Osteoblast (primary cell): ENCODE measurements at places on chromosomes 12 and 14. TPM values are rescaled to one million over a fixed set of nuclear protein-coding genes. Genes with fewer than 3 reads are reported as not detected.

DNA sequence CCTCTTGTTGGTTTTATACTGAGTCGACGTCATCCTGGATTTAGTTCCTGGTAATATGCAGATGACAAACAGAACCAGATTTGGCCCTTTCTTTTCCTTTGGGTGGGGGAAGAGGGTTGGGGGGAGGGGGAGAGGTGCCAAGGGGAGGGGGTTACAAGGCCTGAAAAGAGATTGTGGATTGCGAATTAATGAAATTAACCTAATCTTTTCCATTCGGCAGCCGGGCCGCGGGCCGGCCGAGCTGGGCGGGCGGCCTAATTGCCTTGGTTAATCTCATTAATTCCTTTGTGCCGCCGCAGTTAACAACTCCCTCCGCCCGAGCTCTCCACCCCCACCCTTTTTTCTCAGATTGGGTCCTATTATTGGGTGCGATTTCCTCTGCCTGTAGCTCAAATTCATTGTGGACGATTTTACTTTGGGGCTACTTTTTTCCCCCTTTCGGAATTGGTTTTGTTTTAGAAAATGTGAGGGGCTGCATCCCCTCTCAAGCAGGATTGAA, 387 bp upstream of the GSC start:
- no peak for DNase-seq

Gene GALNT6
- 7.1 and 9.8 TPM in 2 replicates for total RNA-seq

GRCh38 chr12:20477672-20478071, 109.3 kb downstream of the PDE3A start:
- DNase-seq: no peak

Gene MARS1
- 171 and 187 TPM in 2 replicates for total RNA-seq

DNA sequence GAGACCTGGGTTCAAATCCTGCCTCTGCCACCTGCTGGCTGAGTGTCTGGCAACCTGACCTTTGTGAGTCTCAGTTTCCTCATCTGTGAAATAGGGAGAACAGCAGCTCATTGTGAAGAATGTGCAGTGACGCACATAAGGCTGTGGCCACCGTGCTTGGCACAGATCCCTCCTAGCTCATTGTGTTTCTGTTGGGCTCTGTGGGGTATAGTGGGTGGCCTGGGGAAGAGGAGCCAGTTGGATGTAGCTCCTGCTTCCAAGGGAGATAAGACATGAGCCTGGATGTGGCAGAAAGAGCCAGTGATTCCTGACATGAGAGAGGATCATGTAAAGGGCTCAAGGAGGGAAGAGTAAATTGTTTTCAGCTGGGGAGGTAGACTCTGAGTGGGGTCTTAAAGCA, 120.0 kb downstream of the ESRRB start:
- DNase-seq: no peak

Gene C14orf119
- total RNA-seq: 41.5 and 43.1 TPM in 2 replicates

Gene PLEKHD1
- under 0.01 TPM in 2 replicates for total RNA-seq

DNA sequence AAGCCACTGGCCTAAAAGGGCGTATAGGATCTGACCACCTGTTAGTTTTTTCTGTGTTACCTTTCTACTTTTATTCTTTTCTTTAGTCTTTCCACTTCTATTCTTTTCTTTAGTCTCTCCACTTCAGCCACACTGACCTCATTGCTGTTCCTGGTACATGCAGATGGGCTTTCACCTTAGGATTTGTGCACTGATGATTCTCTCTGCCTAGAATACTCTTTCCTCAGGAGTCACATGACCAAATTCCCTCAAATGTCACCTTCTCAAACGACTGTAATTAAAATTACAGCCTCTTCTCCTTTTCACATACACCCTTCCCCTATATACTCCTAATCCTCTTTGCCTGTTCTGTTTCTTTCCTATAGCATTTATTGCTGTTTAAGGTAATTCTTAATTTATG, 36.0 kb downstream of the GPHN start:
- DNase-seq: no peak

DNA sequence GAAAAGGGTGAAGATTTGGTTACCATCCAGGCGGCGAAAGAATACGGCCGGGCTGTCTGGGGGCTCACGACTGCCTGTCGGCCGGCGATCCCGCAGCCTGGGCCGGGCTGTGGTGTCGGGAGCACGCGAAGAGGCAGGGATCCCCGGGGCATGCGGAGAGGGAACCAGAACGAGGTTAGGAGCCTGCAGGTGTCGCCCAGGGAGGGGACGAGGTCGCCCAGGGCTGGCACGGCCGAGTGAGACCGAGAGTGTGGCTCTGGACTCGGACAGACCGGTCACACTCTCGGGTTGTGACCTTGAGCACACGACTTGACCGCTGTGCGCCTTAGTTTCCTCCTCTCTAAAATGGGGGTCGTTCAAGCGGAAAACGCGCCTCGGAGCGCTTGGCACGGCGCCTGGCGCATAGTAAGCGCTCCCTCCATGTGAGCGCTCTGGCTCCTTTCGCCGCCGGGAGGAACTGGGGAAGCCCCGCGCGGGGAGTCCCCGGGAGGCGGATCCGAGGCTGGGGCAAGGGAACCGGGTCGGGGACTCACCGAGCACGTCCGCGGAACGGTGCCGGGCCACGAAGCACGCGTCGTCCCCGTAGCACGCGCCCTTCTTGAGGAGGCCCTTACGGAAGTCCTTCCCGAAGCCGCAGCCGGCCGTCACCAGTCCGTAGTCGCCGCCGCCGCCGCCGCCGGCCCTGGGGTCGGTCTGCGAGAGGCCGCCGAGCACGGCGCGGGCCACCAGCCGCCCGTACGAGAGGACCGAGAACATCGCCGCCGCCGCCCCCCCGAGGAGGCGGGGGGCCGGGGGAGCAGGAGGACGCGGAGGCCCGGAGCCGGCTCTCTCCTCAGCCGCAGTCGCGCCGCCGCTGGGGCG, 612 bp downstream of the PPTC7 start:
- peak; percentile 87 for DNase-seq

- DNase-seq: no peak
Observed at GRCh38 chr12:11870041-11870451, 200.7 kb upstream of the BCL2L14 start.

Gene HCAR2
- not detected in 2 replicates for total RNA-seq

DNA sequence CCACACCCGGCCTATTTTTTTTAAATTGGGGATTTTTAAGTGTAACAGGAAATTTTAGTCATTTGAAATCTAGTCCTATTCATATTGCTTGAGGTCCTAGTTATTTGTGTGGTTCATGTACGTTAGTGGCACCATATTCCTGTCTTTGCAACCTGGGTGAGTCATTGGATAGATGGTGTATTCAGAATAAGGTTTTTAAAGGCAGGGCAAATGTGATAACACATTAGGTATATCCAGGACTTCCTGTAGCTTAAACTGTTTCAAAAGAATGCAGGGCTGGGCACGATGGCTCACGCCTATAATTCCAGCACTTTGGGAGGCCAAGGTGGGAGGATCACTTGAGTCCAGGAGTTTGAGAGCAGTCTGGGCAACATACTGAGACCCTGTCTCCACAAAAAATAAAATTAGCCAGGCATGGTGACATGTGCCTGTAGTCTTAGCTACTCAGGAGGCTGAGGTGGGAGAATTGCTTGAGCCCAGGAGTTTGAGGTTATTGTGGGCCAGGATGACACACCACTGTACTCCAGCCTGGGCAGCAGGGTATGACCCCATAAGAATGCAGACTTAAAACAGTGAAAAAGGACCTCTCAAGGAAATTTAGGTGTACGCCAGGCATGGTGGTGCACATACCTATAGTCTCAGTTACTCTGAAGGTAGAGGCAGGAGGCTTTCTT, 8.1 kb downstream of the ATP6V0A2 start:
- no peak for DNase-seq

Gene FERMT2
- total RNA-seq: 220 and 280 TPM in 2 replicates

Gene RNF212B
- not detected in 2 replicates for total RNA-seq
